Left colon (tissue), 2 donors: ENCODE measurements at places on chromosomes 12 and 14. TPM values are rescaled to one million over a fixed set of nuclear protein-coding genes. Genes with fewer than 3 reads are reported as not detected.

HHIPL1 gene
- 1.0 TPM for total RNA-seq

CCDC38 gene
- total RNA-seq, result not detected

JDP2 gene
- total RNA-seq, result 40.1 TPM

WNT1 gene
- total RNA-seq, result not detected

UBE3B gene
- total RNA-seq, result 47.7 TPM

FZD10 gene
- 0.40 TPM for total RNA-seq

PNN gene
- 36.6 TPM for total RNA-seq

ANKS1B gene
- total RNA-seq, result 4.1 TPM

NKX2-1 gene
- not detected for total RNA-seq

KCNH3 gene
- 0.14 TPM for total RNA-seq

LRRC9 gene
- total RNA-seq, result 0.06 TPM

TMEM30B gene
- 69.0 TPM for total RNA-seq

CMKLR1 gene
- 11.4 TPM for total RNA-seq

CAPZA3 gene
- not detected for total RNA-seq

ERBB3 gene
- 261 TPM for total RNA-seq

IL22 gene
- total RNA-seq, result not detected

OXA1L gene
- total RNA-seq, result 81.7 TPM

PLEKHG7 gene
- total RNA-seq, result 0.89 TPM

KRT83 gene
- not detected for total RNA-seq

PACS2 gene
- total RNA-seq, result 67.5 TPM

PRR4 gene
- 2.3 TPM for total RNA-seq

PKP2 gene
- 175 TPM for total RNA-seq

KRT2 gene
- total RNA-seq, result not detected

RNF34 gene
- 36.7 TPM for total RNA-seq

BLTP3B gene
- total RNA-seq, result 24.1 TPM

FCF1 gene
- total RNA-seq, result 34.3 TPM

TAS2R10 gene
- total RNA-seq, result not detected

USP44 gene
- 0.39 TPM for total RNA-seq

CLEC6A gene
- total RNA-seq, result not detected

KRT6A gene
- not detected for total RNA-seq

DAZAP2 gene
- 304 TPM for total RNA-seq

KRT3 gene
- total RNA-seq, result not detected

C12orf54 gene
- total RNA-seq, result not detected

EML5 gene
- 0.64 TPM for total RNA-seq

OR4E1 gene
- total RNA-seq, result not detected

PCED1B gene
- total RNA-seq, result 3.3 TPM

LMNTD1 gene
- not detected for total RNA-seq

SRSF5 gene
- 315 TPM for total RNA-seq

TPH2 gene
- total RNA-seq, result not detected

MPHOSPH9 gene
- total RNA-seq, result 12.3 TPM
